Neural progenitor cell (in vitro differentiated cells): ENCODE measurements at places on chromosomes 7 and 10. TPM values are rescaled to one million over a fixed set of nuclear protein-coding genes. Genes with fewer than 3 reads are reported as not detected.

The PON1 gene
- 1.7 and 1.8 TPM in 2 replicates for total RNA-seq

The CHRM2 gene
- total RNA-seq, result not detected in 2 replicates

The ITPRID1 gene
- total RNA-seq, result not detected in 2 replicates

The DNAH11 gene
- 0.13 and 0.99 TPM in 2 replicates for total RNA-seq

The HECW1 gene
- 0.11 and 0.28 TPM in 2 replicates for total RNA-seq

The AQP1 gene
- total RNA-seq, result 0.87 TPM in 1 of 2 replicates, not detected in the other

The PNLIPRP3 gene
- not detected in 2 replicates for total RNA-seq

The MAGI2 gene
- total RNA-seq, result 4.2 and 5.8 TPM in 2 replicates

The MRLN gene
- not detected in 2 replicates for total RNA-seq

The PPP1R9A gene
- total RNA-seq, result 40.7 and 45.4 TPM in 2 replicates

The ZNF239 gene
- total RNA-seq, result 7.1 and 16.9 TPM in 2 replicates

DNA sequence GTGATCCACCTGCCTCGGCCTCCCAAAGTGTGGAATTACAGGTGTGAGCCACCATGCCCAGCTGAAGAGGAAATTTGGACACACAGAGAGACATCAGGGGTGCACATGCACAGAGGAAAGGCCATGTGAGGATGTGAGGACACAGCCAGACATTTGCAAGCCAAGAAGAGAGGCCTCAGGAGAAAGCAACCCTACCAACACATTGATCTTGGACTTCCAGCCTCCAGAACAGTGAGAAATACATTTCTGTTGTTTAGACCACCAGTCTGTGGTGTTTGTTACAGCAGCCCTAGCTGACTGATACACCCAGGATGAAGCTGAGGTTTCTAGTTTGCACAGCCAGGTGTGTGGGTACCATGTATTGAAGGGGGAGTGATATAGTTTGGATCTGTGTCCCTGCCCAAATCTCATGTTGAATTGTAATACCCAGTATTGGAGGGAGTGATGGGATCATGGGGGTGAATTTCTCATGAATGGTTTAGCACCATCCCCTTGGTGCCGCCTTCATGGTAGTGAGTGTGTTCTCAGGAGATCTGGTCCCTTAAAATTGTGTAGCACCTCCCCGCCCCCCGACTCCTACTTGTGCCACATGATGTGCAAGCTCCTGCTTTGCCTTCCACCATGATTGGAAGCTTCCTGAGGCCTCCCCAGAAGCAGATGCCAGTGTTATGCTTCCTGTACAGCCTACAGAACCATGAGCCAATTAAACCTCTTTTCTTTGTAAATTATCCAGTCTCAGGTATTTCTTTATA lies 64.7 kb upstream of the DUSP5 start:
- DNase-seq, result no peak

- no peak for DNase-seq
Measured at GRCh38 chr10:78342827-78343653, 309.4 kb downstream of the RPS24 start.

DNA sequence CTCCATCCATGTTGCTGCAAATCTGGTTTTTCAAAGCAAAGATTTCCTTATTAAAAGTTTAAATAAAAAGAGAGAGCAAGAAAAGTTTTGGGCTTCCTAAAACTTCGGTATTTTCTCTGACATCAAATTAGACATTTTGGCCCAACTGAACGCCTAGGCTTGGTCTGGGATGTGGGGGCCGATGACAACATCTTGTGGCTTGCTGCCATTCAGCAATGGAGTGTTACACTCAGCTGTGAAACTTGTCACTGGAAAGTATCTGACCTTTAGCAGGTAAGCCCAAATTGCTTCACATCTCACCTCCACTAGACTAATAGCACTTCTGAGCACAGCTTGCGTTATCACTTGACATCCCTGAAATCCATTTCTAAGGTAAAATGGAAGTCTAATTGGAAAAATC lies 320.6 kb downstream of the GATA3 start:
- DNase-seq, result no peak

DNA sequence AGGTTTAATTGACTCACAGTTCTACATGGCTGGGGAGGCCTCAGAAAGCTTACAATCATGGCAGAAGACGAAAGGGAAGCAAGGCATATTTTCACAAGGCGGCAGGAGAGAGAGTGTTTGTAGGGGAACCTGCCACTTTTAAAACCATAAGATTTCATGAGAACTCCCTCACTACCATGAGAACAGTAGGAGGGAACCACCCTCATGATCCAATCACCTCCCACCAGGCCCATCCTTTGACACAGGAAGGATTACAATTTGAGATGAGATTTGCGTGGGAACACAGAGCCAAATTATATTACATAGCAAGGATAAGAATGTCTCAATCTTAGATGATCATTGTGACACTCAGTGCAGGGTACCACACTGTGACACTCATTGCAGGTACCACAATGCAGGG lies 44.2 kb downstream of the MRPL32 start:
- no peak for DNase-seq

GRCh38 chr7:20797462-20798080 lies 10.9 kb upstream of the SP8 start:
- DNase-seq, result no peak

- no peak for DNase-seq
Measured at GRCh38 chr10:17216217-17216900, 11.7 kb upstream of the VIM start.

DNA sequence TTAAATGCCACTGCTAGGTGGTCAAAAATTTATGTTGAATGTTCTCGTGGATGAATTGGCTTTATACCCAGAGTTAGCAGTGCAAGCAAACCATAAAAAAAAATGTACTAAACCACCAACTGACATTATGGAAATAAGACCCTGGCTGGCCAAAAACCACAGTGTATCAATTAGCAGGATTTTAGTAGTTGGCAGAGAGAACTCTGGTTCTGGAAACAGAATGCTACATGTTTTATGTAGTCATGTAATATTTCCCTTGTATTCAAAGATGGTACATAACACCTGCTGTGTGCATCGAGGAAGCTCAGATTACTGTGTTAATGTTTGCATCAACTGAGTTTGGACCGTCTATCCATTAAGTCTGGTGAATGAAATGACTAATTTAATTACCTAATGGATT lies 618.5 kb downstream of the CCSER2 start:
- no peak for DNase-seq

DNA sequence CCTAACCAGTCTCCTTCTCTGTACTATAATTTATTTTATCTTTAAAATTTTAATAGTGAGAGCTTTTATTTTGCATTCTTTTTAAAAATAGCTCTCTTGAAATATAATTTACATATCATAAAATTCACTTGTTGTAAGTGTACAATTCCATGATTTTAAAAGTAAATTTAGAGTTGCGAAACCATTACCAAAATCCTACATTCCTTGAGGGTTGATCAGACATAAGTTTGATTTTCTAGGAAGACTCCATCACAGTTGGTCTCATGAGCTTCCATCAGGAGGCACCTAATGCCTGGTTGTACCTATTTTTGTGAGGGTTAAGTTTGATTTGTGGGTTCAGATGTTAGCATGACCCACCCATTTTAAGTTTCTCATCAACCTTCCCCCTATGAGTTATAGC lies 108.1 kb downstream of the BMPER start:
- DNase-seq, result no peak

- no peak for DNase-seq
Measured at GRCh38 chr7:82389876-82390275, 53.7 kb downstream of the CACNA2D1 start.

DNA sequence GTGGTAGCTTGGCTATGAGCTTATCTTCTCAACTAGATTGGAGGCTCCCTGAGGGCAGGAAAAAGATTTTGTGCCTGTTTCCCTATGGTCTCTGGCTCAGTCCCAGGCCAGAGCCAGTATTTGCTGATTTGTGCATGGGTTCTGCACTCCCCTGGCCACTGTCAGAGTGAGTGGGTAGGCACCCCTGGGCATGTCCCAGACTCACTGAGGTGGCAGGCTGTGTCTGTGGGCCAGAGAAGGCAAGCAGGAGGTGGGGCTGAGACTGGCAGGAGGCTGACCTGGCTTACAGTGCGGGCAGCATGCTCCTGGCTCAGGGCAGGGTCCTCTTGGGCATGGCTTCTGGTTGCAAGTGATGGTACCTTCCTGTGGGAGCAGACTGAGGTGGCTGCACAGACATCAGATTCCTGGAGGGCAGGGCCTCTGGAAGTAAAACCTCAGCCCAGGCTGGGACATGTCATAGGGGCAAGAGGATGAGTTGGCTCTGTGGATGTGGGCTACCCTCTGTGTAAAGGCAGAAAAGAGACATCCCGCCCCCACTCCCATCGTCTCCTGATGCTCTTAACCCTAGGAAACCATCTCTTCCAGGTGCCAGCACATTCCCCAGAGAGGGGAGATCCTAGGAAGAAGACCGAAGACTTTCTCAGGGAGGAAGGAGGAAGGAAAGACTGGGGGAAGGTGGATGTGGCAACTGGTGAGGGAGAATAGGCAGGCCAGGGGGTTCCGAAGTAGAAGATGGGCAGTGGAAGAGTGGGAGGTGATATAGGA lies 4.3 kb downstream of the KCP start:
- DNase-seq, result no peak

DNA sequence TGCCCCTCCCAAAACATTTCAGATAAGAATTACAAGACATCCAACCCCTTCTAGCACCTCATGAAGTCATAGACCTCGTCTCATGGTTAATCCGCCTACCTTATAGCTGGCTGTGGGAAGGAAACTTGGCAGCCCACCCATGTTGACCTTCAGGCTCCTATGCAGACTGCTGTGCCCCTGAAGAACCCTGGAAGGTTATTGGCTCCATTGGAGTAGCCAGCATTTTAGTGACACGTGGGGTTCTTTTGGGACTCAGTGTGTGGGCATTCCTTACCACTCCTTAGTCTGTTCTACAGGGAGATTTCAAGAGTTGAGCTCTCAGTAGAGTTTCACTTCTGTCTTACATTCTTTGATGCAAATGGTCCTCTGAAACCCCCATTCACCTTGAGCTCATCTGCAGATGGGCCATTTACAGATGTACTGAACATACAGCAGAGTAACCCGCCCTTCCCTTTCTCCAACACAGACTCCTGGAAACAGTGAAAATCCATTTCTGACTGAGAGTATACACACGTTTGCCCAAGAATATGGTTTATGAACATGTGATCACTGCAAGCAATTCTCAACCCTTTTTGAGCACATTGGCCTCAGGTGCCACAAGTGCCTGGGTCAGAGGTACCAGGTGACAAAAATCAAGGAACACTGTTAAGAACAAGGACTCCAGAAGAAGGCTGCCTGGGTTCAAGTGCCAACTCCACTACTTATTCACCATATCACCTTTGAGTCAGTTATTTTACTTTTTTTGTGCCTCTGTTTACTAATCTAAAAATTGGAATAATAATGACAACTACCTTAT lies 54.0 kb upstream of the HECW1 start:
- DNase-seq, result no peak

- no peak for DNase-seq
Measured at GRCh38 chr7:143405173-143406001, 3.3 kb downstream of the EPHA1 start.

DNA sequence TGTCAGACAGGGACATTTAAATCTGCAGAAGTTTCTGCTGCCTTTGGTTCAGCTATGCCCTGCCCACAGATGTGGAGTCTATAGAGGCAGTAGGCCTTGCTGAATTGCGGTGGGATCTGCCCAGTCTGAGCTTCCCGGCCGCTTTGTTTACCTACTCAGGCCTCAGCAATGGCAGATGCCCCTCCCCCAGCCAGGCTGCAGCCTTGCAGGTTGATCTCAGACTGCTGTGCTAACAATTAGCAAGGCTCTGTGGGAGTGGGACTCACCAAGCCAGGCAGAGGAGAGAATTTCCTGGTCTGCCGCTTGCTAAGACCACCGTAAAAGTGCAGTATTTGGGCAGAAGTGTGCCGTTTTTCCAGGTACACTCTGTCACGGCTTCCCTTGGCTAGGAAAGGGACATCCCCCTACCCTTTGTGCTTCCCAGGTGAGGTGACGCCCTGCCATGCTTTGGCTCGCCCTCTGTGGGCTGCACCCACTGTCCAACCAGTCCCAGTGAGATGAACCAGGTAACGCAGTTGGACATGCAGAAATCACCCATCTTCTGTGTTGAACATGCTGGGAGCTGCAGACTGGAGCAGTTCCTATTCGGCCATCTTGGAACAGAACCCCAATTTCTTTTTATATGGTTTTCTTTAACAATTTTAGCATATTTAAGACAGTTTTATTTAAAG lies 28.4 kb upstream of the VWDE start:
- peak; percentile 45 for DNase-seq

- no peak for DNase-seq
Measured at GRCh38 chr10:67917679-67918078, 33.2 kb downstream of the SIRT1 start.

GRCh38 chr7:116232920-116233319 lies 22.6 kb downstream of the TES start:
- no peak for DNase-seq

GRCh38 chr7:1973321-1974251 lies 259.2 kb downstream of the MAD1L1 start:
- DNase-seq, result no peak
